ENCODE measurements at places on chromosomes 11 and 22. TPM values are rescaled to one million over a fixed set of nuclear protein-coding genes. Genes with fewer than 3 reads are reported as not detected.
A peak's percentile ranks its signal among the peaks of the same experiment; 100 is the strongest.

MS4A12 gene
- not detected for total RNA-seq

CCND1 gene
- 142 TPM for total RNA-seq

HOATZ gene
- total RNA-seq, result not detected

JAML gene
- 17.1 TPM for total RNA-seq

DESI1 gene
- 29.1 TPM for total RNA-seq

SERPING1 gene
- 785 TPM for total RNA-seq

GRCh38 chr11:117045196-117045595 lies 53.0 kb downstream of the SIK3 start:
- peaks cover 25% of the 10 kb centered on the region for H3K4me1 ChIP-seq
- peak overlapping the region; percentile 18 for H3K27ac ChIP-seq
- no peaks in the 10 kb centered on the region for H3K27me3 ChIP-seq
- no peak for DNase-seq
- no peaks in the 10 kb centered on the region for H3K36me3 ChIP-seq

DNA sequence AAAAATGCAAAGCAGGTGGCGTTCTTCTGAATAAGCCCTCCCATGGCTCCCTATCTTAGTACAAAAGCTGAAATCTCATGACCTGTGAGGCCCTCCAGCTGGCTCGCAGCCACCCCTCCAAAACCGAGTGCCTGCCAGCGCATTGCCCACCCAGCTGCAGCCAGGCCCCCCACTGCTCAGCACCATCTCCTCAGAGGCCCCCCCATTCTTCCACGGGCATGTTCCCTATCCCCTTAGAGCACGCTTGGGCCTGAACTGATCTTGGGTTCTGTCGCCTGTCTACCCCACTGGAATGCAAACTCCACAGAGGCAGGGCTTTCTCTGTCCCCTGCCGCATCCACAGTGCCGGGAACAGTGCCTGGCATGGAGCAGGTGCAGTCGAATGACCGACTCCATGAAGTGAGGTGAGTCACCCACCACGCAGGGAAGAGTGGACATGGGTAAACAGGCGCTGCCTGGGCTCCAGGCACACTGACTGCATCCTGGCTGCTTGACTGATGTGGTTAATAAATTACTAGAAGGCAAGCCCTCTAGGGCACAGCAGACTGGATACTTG lies 11.3 kb upstream of the EFCAB6 start:
- no peak overlapping the region for H3K4me3 ChIP-seq
- H3K27ac ChIP-seq, result peak overlapping the region; percentile 76
- DNase-seq, result peak; percentile 84
- H3K27me3 ChIP-seq, result no peaks in the 10 kb centered on the region
- no peaks in the 10 kb centered on the region for H3K36me3 ChIP-seq

DNA sequence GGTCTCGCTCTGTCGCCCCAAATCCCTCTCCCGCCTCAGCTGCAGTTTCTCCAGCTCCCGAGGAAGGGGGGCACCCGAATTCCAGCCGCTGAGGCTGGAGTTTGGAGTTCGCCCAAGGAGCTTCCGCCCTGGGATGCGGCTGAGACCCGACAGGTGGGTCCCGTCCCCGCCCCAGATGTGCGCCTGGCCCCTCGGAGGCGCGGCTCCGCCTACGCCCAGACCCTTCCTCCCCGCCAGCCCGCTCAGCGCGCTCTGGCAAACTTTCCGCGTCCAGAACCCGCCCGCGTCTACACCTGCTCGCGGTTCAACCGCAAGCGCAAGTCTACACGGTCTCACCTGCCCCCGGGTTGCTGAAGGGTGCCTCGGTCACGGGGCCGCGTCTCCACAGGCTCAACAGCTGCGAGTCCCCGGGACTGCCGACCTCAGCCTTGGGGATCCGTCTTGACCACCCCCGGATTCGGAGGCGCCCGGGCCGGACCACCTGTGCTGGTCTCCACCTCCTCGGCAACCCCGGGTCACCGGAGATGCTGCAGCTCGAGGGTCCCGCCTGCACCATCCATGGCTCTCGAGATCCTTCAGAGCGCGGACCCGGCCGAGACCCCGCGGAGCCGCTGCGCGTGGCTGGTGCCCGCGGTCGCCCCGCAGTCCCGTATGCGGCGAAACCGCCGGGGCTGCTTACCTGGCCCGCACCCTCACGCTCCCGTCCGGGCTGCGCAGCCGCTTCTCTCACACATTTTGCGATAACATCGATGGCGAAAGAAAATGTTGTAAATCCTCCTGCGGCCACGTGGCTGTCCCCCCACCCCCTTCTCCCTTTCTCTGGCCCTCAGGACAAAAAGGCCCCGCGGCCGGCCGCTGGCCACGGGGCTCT lies 63.6 kb downstream of the NFAM1 start:
- no peaks in the 10 kb centered on the region for H3K27me3 ChIP-seq
- H3K36me3 ChIP-seq, result no peaks in the 10 kb centered on the region
- DNase-seq, result peak; percentile 80
- peak overlapping the region; percentile 62 for H3K4me3 ChIP-seq

- H3K27ac ChIP-seq, result no peak overlapping the region
- no peaks in the 10 kb centered on the region for H3K27me3 ChIP-seq
- H3K4me1 ChIP-seq, result no peaks in the 10 kb centered on the region
- no peak overlapping the region for H3K4me3 ChIP-seq
- no peaks in the 10 kb centered on the region for H3K36me3 ChIP-seq
- peak; percentile 36 for DNase-seq
These were observed 59.7 kb upstream of the RBFOX2 start for GRCh38 chr22:36088292-36088691.

DNA sequence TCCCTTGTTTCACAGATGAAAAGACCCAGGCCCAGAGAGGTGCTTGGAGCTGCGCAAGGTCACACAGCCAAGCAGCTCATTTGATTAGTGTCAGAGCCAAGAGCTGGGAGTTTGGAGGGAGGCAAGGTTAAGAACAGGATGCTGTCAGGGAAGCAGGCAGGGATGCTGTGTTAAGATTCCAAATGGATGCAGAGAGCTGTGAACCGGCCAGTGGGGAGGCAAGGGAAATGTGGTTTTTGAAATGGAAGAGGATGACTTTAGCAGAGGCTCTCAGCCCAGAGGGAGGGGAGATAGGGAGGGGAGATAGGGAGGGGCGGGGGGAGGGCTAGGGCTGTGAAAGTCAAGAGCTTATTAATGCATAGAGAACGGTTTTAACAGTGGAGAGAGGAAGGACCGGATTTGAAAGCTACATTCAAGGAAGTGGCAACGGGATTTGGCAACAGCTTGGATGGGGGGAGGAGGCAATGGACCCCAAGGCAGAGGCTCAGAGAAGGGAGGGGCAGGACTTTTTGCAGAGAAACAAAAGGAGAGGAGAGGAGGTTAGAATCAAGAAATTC lies 13.0 kb downstream of the RTN4RL2 start:
- H3K27ac ChIP-seq, result no peak overlapping the region
- no peak for DNase-seq
- H3K4me1 ChIP-seq, result no peaks in the 10 kb centered on the region
- H3K27me3 ChIP-seq, result peaks cover 9% of the 10 kb centered on the region
- H3K36me3 ChIP-seq, result no peaks in the 10 kb centered on the region

DNA sequence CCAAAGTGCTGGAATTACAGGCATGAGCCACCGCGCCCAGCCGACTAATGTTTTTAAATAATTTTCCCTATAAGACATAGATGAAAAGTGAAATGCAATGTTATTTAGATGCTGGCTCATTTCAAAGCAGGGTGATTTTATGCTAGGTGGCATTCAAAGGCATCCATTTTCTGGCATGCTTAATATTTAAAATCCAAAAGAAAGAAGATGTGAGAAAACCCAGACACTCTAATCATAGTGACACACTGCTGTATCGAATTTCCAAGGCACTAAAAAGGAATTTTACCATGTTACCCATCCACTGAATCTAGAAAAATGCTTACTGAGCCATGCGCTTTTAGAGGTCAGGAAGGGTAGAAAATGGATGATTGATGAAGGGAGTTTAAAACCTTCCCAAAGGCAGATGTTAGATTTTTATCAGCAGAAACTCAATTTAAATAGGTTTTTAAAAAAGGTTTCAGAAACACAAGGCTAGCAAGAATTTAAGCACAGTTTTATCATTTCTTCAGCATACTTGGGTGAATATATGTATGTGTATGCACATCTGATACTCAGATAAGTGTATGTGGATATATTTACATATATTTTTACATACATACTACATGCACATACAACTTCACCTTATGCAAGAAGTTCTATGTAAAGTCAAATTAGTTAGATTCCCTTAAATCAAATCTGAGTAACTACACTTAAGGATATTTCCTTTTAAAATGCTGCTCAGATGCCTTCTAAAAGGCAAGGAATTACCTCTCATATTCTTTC lies 24.1 kb upstream of the CCDC89 start:
- H3K27me3 ChIP-seq, result no peaks in the 10 kb centered on the region
- no peak overlapping the region for H3K27ac ChIP-seq
- H3K4me3 ChIP-seq, result no peak overlapping the region
- no peaks in the 10 kb centered on the region for H3K36me3 ChIP-seq
- DNase-seq, result no peak

GRCh38 chr11:110529043-110529442 lies 99.3 kb downstream of the FDX1 start:
- no peak overlapping the region for H3K27ac ChIP-seq
- no peak overlapping the region for H3K4me3 ChIP-seq
- no peaks in the 10 kb centered on the region for H3K4me1 ChIP-seq
- DNase-seq, result no peak

DNA sequence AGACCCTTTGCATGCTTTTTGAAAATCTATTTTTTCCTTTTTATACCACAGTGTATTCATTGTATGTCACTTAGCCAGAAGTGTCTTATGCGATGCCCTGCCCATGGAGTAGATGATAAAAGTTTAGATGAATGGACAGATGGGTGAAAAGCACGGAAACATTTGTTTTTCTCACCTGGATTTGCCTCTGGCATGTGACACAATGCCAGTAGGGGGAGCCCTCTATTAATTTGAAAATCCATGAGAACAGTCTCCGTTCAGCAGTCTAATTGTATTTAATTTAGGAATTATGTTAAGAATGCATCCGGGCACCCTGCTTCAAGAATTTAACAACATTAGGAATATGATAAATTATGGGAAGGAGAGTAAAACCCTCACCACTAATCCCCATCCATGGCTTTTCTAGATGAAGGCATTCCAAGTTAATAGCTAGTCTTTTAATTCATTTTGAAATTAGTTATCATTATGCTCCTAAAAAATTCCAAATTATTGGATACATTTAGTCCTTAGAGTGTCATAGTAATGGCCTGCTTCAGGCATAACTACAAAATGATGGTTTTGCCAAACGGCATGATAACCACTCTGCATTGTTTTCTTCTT lies 55.3 kb upstream of the ALKBH3 start:
- H3K27me3 ChIP-seq, result no peaks in the 10 kb centered on the region
- peaks cover 4% of the 10 kb centered on the region for H3K4me1 ChIP-seq
- H3K4me3 ChIP-seq, result no peak overlapping the region
- DNase-seq, result peak; percentile 48
- H3K27ac ChIP-seq, result no peak overlapping the region

GRCh38 chr11:124633355-124633754 lies 10.7 kb downstream of the TBRG1 start:
- H3K4me1 ChIP-seq, result no peaks in the 10 kb centered on the region
- no peak overlapping the region for H3K4me3 ChIP-seq
- no peaks in the 10 kb centered on the region for H3K27me3 ChIP-seq
- H3K27ac ChIP-seq, result no peak overlapping the region

DNA sequence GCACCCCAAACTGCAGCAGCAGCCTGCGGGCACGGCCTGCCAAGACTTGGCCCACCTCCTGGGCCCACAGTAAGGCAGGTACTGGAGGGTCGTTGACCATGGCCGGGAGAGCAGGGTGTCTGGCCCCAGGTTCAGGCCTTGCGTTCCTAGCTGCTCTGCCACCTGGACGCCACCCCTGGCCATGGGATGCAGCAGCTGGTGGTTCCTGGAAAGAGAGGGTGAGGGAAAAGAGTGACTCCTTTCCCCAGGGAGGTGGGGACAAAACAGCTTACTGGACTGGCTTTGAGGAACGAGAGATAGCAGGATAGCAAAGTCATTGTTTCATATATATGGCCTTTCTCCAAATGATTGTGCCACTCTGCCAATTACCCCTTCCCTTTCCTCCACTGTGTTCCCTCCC lies 1.8 kb downstream of the BSCL2 start:
- H3K4me1 ChIP-seq, result peaks cover 29% of the 10 kb centered on the region
- DNase-seq, result peak; percentile 65
- peak overlapping the region; percentile 96 for H3K4me3 ChIP-seq
- H3K27ac ChIP-seq, result peak overlapping the region; percentile 79

GRCh38 chr11:10155793-10156490 lies 138.1 kb downstream of the SBF2 start:
- no peaks in the 10 kb centered on the region for H3K27me3 ChIP-seq
- H3K4me1 ChIP-seq, result no peaks in the 10 kb centered on the region
- no peaks in the 10 kb centered on the region for H3K36me3 ChIP-seq
- no peak overlapping the region for H3K27ac ChIP-seq
- H3K4me3 ChIP-seq, result no peak overlapping the region

DNA sequence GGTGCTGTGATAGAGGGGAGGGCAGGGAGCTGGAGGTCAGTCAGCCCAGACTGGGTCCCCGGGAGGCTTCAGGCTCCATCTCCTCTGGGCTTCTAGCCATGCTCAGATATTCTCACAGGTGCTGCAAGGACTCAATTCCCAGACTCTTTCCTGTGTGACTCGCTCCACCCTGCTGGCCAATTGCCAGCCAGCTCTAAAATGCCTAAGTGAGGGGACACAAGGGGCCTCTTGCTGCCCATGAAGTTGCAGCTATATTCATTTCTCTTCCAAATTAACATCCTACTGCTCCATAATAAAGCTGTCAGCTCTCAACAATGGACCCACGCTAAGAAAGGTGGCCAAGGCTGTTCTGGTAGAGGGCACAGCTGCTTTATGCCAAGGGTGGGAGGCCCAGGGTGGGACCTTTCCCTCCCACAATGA lies 101.5 kb downstream of the PLEKHA7 start:
- DNase-seq, result peak; percentile 75
- no peaks in the 10 kb centered on the region for H3K27me3 ChIP-seq
- H3K27ac ChIP-seq, result no peak overlapping the region
- peaks cover 20% of the 10 kb centered on the region for H3K4me1 ChIP-seq
- H3K36me3 ChIP-seq, result no peaks in the 10 kb centered on the region
- no peak overlapping the region for H3K4me3 ChIP-seq

GRCh38 chr11:117830072-117830471 lies 5.5 kb upstream of the FXYD2 start:
- H3K27ac ChIP-seq, result peak overlapping the region; percentile 97
- H3K27me3 ChIP-seq, result no peaks in the 10 kb centered on the region
- peak overlapping the region; percentile 74 for H3K4me3 ChIP-seq
- H3K4me1 ChIP-seq, result peaks cover 5% of the 10 kb centered on the region
- DNase-seq, result no peak

GRCh38 chr22:31103899-31104694 lies 3.3 kb downstream of the SELENOM start:
- no peaks in the 10 kb centered on the region for H3K27me3 ChIP-seq
- DNase-seq, result no peak
- H3K4me1 ChIP-seq, result no peaks in the 10 kb centered on the region
- H3K27ac ChIP-seq, result no peak overlapping the region

DNA sequence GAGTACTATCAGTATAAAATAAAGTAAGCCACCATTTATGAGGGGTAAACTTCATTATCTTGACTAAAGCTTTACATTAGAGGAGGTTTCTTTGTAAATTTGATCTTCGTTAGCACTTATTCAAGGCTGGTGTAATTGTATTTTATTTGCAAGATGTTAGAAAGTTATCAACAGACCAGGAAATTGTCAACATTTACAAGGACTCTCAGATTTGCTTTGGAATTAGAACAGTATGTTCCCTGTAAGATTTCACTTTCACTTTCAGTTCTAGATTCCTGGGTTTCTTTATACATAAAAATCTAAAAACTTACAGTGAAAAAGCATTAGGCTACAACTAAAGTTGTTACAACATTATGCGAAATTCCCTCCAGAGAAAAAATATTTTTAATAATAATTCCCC lies 4.6 kb upstream of the BIRC3 start:
- no peaks in the 10 kb centered on the region for H3K4me1 ChIP-seq
- H3K27ac ChIP-seq, result no peak overlapping the region
- no peaks in the 10 kb centered on the region for H3K36me3 ChIP-seq
- no peak for DNase-seq
